ENCODE measurements at places on chromosomes 3 and 15. TPM values are rescaled to one million over a fixed set of nuclear protein-coding genes. Genes with fewer than 3 reads are reported as not detected.

Gene CCR3
- total RNA-seq: not detected

Gene SKOR1
- 0.11 TPM for total RNA-seq

Gene DUOXA2
- total RNA-seq: not detected

Gene LYZL4
- total RNA-seq: not detected

Gene CCR8
- total RNA-seq: not detected
